ENCODE measurements at places on chromosomes 7 and 10.

- no peak for DNase-seq
Observed at GRCh38 chr10:131750973-131751826, 149.6 kb upstream of the PPP2R2D start.

GRCh38 chr7:127571741-127572505 lies 13.5 kb downstream of the GCC1 start:
- no peak for DNase-seq

DNA sequence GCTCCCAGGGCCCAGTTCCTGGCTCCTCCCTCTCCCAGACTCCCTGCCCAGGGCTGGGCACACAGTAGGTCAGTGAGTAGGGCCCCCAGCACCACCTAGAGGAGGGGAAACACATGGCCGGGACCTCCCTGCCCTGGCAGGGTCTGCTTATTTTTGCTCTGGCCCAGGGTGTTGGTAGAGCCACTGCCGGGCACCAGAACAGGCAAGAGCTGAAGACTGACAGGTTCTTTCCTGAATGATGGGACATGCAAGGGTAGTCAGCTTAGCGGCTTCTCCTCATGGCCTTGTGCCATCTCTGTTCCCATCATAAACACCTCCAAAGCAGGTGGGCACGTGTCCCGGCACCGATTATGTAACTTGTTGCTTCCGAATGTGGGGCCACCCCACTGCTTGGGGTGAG lies 86.5 kb downstream of the NEURL1 start:
- no peak for DNase-seq

GRCh38 chr7:780081-780480 lies 52.2 kb upstream of the SUN1 start:
- no peak for DNase-seq

- no peak for DNase-seq
Observed at GRCh38 chr7:23811540-23811939, 101.5 kb downstream of the STK31 start.

DNA sequence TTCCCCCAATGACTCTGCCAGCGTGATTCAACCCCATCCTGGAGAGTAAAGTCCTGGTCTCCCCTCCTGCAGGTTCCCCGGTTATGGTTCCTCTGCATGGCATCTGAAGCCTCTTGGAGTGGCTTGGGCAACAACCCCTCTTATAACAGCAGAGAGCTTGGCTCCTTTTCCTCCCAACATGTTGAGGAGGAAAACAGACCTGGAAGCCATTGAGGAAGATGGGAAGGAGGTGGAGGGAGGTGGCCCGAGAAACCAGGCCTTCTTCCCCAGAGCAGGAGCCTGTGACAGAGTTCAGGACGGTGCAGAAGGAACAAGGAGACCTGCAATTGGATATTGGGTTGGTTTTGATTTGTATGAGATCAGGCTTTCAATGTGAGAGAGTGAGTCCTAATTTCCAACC lies 184.0 kb upstream of the ADCY1 start:
- no peak for DNase-seq

- DNase-seq = no peak
Observed at GRCh38 chr10:63143987-63144386, 10.9 kb downstream of the NRBF2 start.

DNA sequence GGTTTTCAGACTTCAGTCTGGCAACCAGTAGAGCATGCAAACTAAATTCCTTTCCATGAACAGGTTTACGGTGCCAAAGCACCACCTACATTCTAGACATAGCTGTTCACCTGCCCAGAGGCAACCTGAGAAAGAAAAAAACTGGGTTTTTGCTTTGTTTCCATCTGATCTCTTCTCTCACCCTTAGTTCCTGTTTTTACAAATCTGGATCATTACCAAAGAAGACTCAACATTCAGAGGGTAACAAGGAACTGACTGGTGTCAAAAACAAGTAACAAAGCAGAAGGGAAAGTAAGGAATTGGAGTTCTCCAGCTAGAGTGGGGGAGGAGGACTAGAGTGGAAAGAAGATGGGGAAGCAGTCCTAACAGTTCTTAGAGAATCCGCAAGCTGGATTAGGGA lies 36.4 kb downstream of the CPVL start:
- DNase-seq = no peak

DNA sequence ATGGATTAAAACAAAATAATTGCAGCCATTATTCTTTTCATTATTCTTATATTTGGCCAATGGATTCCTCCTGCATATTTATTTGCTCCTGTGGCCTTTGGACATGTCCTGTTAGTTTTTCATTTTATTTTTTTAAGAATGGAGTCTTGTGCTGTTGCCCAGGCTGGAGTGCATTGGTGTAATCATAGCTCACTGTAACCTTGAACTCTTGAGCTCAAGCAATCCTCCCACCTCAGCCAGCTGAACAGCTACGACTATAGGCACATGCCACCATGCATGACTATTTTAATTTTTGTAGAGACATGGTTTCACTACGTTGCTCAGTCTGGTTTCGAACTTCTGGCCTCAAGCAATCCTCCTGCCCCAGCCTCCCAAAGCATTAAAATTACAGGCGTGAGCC lies 42.7 kb upstream of the SRI start:
- no peak for DNase-seq
